Activated CD4-positive, alpha-beta T cell treated with anti-CD3 and anti-CD28 coated beads, Interleukin-2, amount 50 U/mL, for 4 hours (primary cell): ENCODE measurements at places on chromosomes 11 and 22.

GRCh38 chr11:75263944-75264349 lies 23.4 kb downstream of the TPBGL start:
- no peak for DNase-seq

GRCh38 chr11:61697078-61697502 lies 16.9 kb downstream of the DAGLA start:
- DNase-seq: no peak

GRCh38 chr22:23072911-23073491 lies 2.7 kb downstream of the GNAZ start:
- no peak for DNase-seq

- no peak for DNase-seq
Measured at GRCh38 chr22:29139965-29140782, 65.5 kb upstream of the EMID1 start.

DNA sequence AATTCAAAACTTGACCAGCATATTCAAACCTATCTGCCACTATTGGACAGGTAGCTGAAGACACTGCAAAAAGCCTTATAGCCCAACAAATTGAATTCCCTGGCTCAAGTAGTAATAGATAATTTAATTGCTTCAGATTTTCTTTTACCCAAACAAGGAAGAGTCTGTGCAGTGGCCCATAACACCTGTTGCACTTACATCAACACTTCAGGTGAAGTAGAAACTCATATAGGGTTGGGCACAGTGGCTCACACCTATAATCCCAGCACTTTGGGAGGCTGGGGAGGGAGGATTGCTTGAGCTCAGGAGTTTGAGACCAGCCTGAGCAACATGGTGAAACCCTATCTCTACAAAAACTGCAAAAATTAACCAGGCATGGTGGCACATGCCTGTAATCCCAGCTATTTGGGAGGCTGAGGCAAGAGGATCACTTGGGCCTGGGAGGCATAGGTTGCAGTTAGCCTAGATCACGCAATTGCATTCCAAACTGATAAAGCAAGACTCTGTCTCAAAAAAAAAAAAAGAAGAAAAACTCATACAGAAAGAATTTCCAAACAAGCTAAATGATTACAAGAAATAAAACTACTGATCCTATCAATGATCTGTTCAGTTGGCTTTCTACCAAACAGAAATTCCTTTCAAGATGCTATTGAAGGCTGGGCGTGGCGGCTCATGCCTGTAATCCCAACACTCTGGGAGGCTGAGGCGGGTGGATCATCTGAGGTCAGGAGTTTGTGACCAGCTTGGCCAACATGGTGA lies 9.5 kb downstream of the FOLR3 start:
- DNase-seq: no peak

GRCh38 chr22:20741008-20741633 lies 32.8 kb upstream of the SERPIND1 start:
- no peak for DNase-seq

GRCh38 chr11:36104660-36104992 lies 160.8 kb downstream of the LDLRAD3 start:
- DNase-seq: no peak

DNA sequence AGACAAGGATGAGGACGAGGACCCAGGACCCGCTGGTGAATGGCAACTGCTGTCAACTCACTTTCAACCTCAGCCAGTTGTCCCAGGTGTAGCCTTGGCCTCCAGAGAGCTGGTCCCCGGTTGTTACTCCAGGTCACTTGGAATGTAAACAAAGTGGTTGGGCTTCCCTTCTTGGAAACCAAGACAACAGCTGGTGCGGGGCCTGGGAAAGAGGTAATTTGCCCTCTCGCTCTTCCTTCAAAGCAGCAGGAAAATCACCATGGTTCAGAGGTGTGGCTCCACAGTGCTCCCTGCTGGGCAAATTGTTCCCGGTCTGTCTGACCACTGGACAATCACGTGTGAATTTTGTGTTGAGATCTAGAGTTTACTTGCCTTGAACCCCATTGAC lies 15.0 kb downstream of the SLC1A2 start:
- no peak for DNase-seq

DNA sequence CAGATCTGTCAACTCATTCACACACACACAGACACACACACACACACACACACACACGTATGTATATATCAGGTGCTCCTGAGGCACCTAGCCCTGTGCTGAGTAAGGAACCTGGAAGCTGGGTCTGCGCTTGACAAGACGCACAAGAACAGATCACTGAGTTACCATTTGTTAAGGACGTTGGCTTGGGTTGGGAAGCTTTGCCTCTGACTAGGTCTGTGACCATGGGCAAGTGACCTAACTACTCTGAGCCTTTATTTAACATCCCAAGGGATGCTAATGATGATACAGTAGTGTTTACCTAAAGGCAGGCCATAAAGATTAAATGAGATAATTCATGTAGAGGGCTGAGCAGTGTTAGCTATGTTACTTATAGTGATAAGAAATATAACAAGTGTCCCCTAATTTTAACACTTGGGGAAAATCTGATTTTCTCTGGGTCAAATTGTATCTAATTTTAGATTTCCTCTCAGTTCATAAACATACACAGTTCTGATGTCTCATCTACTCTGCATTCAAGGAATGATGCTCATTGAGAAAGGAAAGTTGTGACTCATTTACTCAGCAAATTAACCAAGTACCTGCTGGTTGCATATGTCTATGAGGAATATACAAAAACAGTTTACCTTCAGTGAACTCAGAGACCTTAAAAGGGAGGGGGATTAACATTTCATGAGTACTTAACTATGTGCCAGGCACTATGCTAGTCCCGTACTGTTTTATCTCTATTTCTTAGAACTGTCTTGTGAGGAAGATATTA lies 13.6 kb downstream of the RNF185 start:
- DNase-seq: no peak

DNA sequence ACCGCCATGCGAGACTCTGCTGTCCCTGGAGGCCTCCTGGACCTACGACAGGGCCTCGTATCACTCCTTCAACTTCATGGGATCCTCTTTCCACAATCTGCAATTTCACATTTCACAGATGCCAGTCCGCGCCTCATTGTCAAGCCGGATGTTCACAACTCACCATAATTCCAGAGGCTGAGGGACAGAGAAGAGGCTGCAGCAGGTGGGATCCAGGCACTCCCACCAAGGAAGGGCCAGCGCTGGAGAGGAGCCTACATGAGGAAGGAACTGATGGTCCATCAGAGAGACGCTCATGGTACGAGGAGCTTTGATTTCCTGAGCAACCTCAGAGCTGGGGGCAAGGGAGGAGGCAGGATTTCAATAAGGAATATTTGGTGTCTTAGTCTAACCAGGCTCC lies 495.0 kb downstream of the BRD1 start:
- DNase-seq: no peak

DNA sequence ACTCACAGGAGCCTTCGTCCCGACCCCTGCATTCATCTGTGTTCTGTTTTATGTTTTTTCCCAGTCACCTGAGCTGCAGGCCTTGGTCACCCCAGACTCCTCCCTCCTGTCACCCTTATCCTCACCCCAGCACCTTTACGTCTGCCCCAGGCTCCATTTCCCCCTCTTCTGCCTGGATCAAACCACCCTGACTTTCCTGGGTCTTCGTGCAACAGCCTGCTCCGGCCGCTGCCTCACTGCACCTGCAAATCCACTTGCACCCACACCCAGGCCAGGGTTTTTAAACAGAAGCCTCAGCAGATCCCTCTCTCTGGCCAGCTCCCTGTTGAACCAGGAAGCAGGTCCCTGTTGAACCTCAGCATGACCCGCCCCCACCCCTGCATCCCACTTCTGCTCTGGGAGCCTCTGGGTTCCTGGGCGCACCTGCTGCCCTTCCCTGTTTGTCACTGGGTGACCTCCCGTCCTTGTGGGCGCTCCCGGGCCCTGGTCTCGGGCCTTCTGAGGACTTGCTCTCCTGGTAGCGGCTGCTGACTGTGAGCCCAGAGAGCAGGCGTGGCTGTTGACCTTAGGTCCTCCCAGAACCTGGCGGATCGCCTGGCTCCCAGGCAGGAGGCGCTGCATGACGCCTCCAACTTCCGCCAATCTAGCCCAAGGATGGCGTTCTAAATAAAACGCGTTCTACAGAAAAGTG lies 12.8 kb downstream of the MAPK8IP2 start:
- DNase-seq: no peak

GRCh38 chr11:77166021-77166420 lies 38.0 kb downstream of the MYO7A start:
- no peak for DNase-seq
